Pancreas (tissue), 10 donors: ENCODE measurements at places on chromosomes 4 and X.
A peak's percentile ranks its signal among the peaks of the same experiment; 100 is the strongest.

DNA sequence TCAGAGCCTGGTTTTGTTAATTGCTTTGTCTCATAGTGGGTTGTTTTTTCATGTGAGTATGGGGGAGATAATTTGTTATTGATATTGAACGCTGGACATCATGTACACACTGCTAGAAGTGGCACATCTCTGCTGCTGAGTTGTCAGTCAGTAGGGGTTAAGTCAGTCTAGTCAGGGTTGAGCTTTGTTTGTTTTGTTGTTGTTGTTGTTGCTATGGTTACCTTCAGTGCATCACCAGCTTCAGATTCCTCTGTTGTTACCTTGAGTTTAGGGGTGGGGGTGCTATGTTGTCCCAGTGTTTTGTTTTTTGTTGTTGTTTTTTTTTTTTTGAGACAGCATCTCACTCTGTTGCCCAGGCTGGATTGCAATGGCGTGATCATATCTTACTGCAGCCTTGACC lies 9.9 kb downstream of the YIPF6 start:
- no peak overlapping the region for H3K27ac ChIP-seq
- no peaks in the 10 kb centered on the region for H3K4me1 ChIP-seq
- no peak for DNase-seq
- no peaks in the 10 kb centered on the region for H3K27me3 ChIP-seq

DNA sequence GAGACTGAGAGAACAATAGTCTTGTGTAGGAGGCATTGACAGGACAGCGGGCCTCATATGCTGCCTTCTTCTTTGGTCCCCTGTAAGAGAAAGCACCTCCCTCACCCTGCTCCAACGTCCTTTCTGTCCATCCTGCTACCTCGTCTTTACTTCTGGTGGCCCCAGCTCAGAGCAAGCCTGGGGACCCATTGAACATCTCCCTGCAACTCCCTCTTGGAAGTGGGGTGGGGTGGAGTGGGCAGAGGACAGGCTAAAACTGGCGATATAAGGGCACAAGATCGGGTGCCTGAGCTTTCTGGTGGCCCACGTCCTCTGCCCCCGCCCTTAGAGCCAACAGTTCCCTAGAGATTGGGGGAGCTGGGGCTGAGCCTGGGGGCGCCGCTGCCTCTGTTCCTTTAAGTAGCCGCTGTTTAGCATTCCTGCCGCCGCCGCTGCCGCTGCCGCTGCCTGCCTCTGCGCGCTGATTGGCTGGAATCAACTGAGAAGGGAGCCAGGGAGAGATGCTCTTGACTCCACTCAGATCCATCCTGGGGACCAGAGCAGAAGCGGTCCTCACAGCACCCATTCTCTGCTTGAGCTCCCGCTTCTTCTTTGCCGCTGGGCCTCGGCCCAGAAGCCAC lies at the start of gene DLG3:
Gene DLG3, plus strand, starts transcription at position 510 of the 620 bp plus-strand sequence. CDS start 367 bp downstream, outside the sequence.
- no peaks in the 10 kb centered on the region for H3K4me1 ChIP-seq
- no peaks in the 10 kb centered on the region for H3K36me3 ChIP-seq
- no peaks in the 10 kb centered on the region for H3K27me3 ChIP-seq
- H3K4me3 ChIP-seq: peak within 1 kb of the TSS; percentile 33
- DNase-seq: peak; percentile 69
- H3K27ac ChIP-seq: no peak within 1 kb of the TSS

DNA sequence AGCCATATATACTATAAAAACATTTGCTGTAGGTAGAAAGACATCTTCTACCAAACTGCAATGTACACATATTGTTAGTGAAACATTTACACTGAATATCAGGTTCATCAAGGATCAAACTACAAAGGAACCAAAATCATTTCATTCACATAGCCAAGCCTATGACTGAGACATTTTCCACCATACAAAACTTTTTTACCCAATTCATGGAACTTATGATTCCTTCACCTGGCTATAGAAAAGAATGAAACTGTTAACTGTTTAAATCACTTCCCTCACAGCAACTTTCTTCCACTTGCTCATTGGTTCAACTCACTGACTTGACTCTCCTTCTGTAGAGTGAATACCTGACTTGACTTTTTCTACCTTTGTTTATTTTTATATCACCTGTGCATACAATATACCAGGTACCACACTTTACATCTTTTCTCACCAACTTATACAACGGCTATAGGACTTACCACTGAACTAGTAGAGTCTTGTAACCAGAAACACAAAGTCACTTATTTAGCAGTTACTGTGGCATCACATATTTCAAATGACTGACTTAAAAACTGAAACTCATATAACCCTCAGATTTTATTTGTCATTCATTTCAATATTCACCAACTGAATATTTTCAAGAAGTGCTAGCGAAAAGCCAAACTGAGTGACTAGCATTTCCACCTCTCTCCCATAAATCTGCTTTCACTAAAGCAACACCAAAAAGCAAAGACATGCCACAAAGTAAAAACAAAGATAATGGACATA lies 30.9 kb downstream of the CAMK2D start:
- DNase-seq: no peak
- H3K36me3 ChIP-seq: no peaks in the 10 kb centered on the region
- no peaks in the 10 kb centered on the region for H3K4me1 ChIP-seq
- no peak overlapping the region for H3K27ac ChIP-seq
- H3K27me3 ChIP-seq: no peaks in the 10 kb centered on the region
- H3K4me3 ChIP-seq: no peak overlapping the region

DNA sequence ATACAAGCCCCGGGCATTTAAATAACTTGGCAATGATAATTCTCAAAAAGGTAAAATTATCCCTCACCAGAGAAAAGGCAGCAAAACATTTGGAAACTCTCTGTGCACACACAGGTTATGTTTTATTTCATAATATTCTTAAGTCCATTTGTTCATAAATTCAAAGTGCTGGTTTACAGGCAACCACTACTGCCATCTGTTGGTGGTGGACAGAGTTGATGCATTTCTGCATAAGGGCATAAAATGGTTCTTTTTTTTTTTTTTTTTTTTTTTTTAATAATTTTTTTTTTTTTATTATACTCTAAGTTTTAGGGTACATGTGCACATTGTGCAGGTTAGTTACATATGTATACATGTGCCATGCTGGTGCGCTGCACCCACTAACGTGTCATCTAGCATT lies 31.5 kb upstream of the IL21 start:
- no peak overlapping the region for H3K27ac ChIP-seq
- no peaks in the 10 kb centered on the region for H3K27me3 ChIP-seq
- no peaks in the 10 kb centered on the region for H3K4me1 ChIP-seq
- no peaks in the 10 kb centered on the region for H3K36me3 ChIP-seq
